Glutamatergic neuron (in vitro differentiated cells): ENCODE measurements at places on chromosomes 3 and 15. TPM values are rescaled to one million over a fixed set of nuclear protein-coding genes. Genes with fewer than 3 reads are reported as not detected.

GRCh38 chr15:89395461-89395871, 60.8 kb upstream of the POLG start:
- DNase-seq: no peak

DNA sequence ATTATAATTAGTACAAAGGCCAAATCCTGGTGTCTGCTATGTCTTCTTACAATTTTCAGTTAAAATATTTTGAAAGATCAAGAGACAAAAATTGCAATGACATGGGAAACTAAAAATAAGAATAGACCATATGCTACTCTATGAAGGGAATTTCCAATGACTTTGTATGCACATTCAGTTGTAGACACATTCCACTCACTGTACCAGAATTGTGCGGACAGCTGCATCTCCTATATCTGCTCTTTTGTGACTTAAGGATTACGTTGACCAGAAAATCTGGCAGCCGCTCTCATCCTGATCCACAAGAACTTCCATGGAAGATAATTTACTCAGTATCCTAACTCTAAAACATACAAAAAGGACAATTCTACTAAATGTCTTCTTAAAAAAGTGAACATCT, 493.9 kb upstream of the KCNMB2 start:
- no peak for DNase-seq

GRCh38 chr3:178189854-178190253, 346.4 kb upstream of the KCNMB2 start:
- DNase-seq: no peak

DNA sequence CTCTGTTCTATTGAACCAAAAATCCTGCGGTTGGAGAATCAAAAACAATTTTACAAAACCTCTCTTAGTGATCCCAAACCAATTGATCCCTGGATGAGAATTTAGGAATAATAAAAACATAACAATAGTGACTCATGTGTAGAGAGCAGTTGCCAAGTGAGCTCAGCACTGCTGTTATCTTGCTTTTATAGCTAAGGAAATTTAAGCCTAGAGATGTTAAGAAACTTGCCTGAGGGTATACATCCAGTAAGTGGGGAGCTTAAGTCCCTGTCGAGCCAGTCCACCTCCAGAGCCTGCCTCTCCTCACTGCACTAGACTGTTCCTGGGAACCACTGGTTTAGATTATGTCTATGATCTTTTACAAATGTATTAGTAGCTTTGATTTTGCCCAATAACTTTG, 358.4 kb upstream of the LMCD1 start:
- no peak for DNase-seq

DNA sequence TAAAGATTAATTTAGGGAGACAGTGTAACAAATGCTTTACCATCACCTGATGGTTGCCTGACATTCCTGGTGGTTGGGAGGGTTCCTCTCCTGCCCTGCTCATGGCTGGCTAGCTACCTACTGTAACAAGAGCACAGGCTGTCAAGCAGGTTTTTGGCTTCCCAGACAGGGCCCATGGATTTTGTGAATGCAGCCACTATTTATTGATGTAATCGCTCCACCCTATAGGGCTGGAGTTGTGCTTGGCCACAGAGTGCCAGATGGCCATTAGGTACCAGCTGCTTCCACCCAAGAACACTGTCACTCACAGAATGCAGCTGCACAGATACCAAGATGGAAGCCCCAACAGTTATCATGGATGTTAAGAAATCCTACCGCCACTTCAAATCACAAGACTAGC, 31.0 kb upstream of the KLHL25 start:
- peak; percentile 41 for DNase-seq

DNA sequence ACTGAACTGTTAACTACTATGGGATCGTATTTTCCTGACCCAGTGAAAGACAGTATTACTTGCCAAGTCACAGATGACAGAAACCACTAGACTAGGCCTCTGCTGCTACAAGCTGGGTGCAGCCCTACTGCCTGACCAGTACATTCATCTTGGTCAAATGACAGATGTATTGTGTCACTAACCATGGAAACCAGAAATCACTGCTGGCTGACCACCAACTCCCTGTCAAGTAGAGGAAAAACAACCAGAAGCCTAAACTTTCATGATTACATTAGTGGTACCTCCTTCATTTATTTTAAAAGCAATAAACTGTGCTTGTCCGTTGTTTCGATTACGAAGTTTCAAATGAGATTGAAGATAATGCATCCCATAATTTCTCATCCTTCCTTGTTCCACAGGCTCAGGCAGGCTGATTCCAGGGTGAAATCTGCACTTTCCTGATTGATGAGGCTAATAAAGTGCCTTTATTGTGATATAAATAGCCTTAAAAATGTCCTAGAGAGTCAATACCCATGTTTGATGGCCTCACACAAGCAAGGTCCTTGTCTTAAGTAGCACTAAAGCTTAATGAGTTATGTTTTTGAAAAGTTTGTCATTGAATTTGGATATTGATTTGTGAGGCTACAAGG, 309.7 kb downstream of the LSAMP start:
- DNase-seq: no peak

DNA sequence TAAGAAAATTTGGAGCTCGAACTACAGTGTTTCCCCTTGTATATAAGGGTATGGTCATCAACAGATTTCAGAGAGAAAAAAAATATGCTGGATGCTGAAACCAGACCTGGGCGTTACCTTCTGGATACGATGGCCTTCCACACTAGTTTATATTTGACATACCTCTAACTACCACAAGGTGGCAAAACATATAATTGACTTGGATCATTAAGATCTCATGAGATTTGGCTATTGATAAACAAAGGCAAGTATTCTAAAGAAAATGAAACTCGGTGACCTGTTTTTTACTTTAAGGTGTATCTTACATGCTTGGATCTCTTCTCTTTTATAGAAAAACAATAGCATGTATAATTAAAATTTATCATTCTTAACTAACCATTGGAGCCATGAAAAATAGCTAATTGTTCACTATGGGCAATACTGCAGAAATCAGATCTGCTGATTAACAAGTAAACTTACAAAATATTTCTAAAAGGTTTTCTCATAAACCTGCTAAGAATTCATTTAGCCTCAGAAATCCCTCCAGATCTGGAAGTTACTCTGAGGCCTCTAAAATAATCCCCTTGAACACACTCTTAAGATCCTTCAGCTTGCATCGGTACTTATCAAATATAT, 300.6 kb upstream of the KCNH8 start:
- DNase-seq: no peak

- DNase-seq: no peak
Measured at GRCh38 chr3:74559261-74559660, 55.2 kb downstream of the CNTN3 start.

DNA sequence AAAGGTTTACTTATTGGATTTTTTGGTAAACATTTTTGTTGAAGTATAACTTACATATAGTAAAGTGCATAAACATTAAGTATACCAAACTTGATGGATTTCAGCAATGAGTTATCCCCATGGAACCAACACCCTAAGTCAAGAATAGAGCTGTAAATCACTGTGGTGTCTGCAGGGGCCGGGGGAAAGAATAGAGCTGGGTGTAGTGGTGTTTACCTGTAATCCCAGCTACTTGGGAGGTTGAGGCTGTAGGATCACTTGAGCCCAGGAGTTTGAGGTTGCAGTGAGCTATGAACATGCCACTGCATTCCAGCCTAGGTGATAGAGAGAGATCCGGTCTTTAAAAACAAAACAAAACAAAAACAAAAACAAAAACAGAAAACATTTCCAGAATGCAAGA, 13.3 kb upstream of the FEM1B start:
- no peak for DNase-seq

The WWTR1 gene
- total RNA-seq: 2.3 TPM

The RAB43 gene
- 2.3 TPM for total RNA-seq

The SLC12A1 gene
- total RNA-seq: not detected

The IL5RA gene
- not detected for total RNA-seq
